CD4-positive, alpha-beta memory T cell (primary cell): ENCODE measurements at places on chromosomes 2 and 18. TPM values are rescaled to one million over a fixed set of nuclear protein-coding genes. Genes with fewer than 3 reads are reported as not detected.
A peak's percentile ranks its signal among the peaks of the same experiment; 100 is the strongest.

Gene CYP27A1
- total RNA-seq = 8.1 TPM

Gene NPC1
- 62.9 TPM for total RNA-seq

Gene TSPYL6
- total RNA-seq = not detected

Gene SLC14A1
- total RNA-seq = 2.8 TPM

Gene PPM1G
- total RNA-seq = 56.1 TPM

Gene GALNT14
- total RNA-seq = not detected

Gene RUFY4
- total RNA-seq = 0.30 TPM

Gene HOXD3
- not detected for total RNA-seq

Gene CRYBA2
- total RNA-seq = not detected

Gene SPATA3
- total RNA-seq = not detected

Gene CD226
- 94.6 TPM for total RNA-seq

Gene MC4R
- not detected for total RNA-seq

DNA sequence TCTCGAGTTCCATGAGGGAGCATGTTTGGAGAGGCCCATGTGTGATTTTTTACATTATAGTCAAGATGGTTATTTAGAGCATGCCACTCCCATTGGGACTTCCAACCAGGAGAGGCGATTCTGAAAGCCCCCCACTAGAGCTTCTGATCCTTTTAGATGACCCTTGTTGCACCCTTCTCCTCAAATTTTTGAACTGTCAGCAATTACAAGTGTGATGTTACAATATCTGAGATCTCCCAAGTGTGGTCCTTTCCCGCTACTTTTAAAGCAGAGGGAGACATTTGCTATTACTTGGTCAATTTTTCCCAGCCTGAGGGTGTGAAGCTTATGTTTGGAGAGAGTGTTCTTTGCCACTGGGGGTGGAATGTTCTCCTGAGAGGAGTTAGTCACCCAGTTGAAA is 16.7 kb upstream of the PTH2R start:
- no peak for DNase-seq

GRCh38 chr2:26757873-26758789 is 6.0 kb upstream of the SLC35F6 start:
- DNase-seq = no peak

DNA sequence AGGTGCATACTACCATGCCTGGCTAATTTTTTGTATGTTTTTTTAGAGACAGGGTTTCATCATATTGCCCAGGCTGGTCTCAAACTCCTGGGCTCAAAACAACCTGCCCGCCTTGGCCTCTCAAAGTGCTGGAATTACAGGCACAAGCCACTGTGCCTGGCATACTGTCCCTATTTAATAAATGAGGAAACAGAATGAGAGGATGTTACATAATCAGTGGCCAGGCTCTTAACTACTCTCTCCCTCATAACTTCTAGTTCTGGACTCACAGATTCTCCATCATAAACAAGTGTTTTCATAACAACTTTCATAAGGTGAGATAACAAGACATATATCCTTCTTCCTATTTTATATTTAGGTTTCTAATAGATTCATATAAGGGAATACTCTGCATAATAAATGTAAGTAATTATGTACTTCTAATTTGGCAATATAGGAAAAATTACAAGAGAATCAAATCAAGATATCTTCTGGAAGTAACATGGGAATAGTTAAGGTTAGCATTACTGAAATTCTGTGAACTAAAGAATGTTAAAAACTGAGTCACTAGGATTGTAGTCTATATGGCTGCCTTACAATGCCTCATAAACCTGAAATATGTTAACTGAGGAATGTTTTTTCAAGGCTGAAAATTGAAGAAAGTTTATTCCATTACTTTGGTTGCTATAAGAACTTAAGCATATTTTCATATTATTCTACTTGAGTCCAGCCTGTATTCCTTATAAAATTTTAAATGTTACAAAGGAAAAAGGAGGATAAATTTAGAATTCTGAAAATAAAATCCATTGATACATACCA is 71.3 kb downstream of the SLC25A12 start:
- no peak for DNase-seq

DNA sequence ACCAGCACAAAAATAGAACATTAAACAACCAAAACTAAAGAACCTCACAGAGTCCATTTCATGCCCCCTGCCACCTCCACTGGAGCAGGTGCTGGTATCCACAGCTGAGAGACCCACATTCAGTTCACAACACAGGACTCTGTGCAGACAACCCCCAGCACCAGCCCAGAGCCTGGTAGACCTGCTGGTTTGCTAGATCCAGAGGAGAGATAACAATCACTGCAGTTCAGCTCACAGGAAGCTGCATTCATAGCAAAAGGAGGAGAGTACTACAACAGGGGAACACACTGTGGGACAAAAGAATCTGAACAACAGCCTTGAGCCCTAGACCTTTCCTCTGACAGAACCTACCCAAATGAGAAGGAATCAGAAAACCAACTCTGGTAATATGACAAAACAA is 326.7 kb downstream of the METTL4 start:
- no peak for DNase-seq

GRCh38 chr2:171598713-171599319 is 76.5 kb downstream of the CYBRD1 start:
- DNase-seq = peak; percentile 60

GRCh38 chr2:172334988-172335387 is 92.4 kb upstream of the ITGA6 start:
- no peak for DNase-seq

DNA sequence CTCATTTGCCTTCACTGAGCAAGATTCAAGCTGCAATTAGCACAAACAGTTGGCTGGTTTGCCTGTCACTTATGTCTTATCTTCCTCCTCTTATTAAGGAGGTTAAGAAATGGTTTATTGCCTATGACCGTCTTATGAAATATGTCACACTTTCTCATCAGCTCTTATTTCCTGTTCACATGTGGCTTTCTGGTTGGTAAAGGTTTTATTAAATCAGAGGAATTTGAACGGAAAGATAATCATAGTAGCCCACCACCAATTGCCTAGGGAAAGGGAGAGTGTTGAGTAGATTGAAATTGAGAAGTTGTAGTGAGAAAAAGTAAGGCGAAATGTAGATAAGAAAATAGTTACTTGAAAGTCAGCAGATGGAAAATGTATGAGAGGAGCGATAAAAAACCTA is 4.2 kb upstream of the IL1R1 start:
- DNase-seq = no peak

DNA sequence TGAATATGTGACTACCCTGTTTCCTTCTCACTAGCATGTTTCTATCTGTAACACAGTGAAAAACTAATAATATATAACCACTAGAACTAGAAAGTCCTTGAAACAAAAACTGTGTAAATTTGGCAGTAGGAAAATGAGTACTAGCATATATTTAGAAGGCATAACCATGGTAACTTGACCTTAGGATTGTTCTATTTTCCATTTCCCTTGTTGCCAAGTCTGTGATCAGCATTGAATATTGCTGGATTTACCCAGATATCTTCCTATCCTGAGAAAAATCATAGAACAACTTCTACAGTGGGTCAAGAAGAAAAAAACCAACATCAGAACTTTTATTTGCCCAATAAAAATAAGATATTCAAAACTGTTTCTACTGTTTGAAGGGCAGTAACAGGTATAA is 563.9 kb upstream of the NRXN1 start:
- no peak for DNase-seq

GRCh38 chr2:202690321-202690900 is 55.6 kb downstream of the FAM117B start:
- DNase-seq = no peak

DNA sequence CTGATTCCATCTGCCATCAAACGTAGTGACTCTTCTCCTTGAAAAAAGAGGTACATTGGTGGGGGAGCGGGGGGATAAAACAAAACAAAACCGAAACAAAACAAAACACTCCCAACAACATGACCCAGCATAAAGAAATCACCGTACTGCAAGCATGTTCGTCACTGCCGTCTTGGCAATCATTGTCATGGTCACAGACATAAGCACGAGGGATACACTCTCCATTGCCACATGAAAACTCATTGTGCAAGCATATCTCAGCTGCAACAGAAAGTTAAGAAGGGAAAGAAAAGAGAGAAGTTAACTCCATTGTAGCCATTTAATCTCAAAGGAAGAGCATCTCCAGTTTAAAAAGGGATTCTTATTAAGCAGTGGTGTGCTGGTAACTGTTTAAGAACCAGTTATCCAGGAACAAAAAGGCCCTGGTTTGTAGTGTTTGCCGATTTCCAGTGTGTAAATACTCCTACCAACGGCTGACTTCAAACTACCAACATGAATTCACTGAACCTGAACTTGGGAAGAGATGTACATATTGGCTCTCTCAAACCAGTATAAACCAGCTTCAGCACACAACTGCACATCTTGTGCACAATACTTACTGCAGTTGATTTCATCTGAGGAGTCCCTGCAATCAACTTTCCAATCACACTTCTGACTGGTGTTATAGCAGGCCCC is 68.2 kb downstream of the LRP2 start:
- DNase-seq = no peak

GRCh38 chr18:56637711-56638231 is 621 bp downstream of the TXNL1 start:
- no peak for DNase-seq

- DNase-seq = no peak
Observed at GRCh38 chr2:236743039-236743920, 173.7 kb downstream of the ACKR3 start.

DNA sequence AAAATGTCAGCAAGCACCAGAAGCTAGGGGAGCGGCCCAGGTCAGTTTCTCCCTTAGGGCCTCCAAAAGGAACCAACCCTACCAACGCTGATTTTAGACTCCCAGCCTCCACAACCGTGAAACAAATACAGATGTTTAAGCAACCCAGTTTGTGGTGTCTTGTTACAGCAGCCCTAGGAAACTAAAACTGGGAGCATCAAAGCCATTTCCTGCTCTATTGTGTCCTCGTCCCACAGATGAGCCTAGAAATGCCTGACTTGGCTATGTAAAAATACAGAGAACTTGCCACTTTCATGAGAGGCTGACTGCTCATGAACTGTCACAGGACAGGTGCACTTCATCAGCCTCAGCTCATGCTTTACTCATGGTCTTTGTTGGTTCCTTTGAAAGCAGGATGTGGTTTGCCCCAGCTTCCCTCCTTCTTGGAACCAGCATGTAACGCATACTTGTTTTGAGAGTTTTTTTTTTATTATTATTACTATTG is 97.6 kb upstream of the SLC39A10 start:
- peak; percentile 90 for DNase-seq

- DNase-seq = no peak
Observed at GRCh38 chr2:2234398-2235195, 96.5 kb downstream of the MYT1L start.

DNA sequence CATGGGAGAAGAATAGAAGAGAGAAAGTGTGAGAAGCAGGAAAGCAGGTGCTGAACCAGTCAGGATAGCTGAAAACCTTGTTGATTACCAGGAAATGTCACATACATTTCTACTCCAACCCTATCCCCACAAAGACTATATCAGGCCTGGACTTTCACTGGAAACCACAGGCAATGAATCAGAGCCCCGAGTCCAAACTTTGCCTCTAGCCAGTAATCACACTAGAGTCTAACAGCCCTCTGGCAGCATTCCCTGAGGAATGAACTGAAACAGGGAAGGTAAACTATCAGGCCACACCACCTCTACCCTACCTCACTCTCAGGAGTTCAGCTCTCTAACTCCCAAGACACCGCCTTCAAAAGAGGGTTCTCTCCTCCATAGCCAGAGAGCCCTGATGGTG is 18.7 kb upstream of the IHH start:
- no peak for DNase-seq

GRCh38 chr2:120701096-120701495 is 34.6 kb upstream of the GLI2 start:
- DNase-seq = no peak

GRCh38 chr2:168639441-168639898 is 163.0 kb upstream of the NOSTRIN start:
- no peak for DNase-seq

GRCh38 chr2:183610724-183611123 is 486.5 kb downstream of the NUP35 start:
- DNase-seq = no peak

GRCh38 chr2:6977786-6978185 is 60.6 kb downstream of the RNF144A start:
- no peak for DNase-seq

GRCh38 chr2:158815166-158815565 is 20.0 kb downstream of the DAPL1 start:
- DNase-seq = no peak

GRCh38 chr18:56319953-56320352 is 318.4 kb downstream of the TXNL1 start:
- DNase-seq = no peak

GRCh38 chr2:50613161-50613560 is 418.8 kb downstream of the NRXN1 start:
- DNase-seq = no peak

DNA sequence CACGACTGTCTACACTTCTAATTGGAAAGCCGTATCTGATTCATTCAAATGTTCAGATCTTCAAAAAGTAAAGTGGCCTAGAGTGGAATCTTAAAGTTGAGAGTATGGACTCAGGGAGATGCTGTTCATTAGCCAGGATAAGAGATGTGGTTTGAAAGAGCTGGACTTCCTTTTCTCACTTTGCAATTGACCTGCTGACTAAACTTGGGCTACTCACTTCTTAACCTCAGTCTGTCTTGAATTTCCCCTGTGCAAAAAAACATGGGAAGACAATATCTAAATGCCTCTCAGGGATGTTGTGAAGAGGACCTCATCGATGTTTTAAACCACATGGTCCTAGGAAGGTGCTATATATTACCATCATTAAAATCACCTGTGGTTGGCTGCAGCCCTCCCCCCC is 64.1 kb downstream of the BCL2 start:
- DNase-seq = no peak

DNA sequence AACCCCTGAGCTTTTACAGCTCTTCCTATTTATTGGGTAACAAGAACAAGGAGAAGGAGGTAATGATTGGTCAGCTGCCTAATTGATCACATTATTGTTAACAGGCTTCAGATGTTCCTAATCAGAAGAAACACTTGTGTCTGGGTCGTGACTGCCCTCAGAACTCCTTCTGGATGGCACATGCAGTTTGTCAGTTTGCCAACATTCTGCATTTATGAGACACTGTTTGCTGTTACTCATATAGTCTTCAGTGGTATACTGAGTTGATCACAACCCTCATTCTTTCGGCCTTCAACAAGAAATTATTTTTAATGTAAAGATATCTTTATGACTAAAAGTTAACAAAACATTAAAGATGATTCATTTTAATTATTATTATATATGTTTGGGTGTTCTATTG is 95.7 kb upstream of the DOCK10 start:
- DNase-seq = no peak

- DNase-seq = no peak
Observed at GRCh38 chr2:98868548-98869271, 67.3 kb downstream of the CRACDL start.

GRCh38 chr18:21194871-21195771 is 46.9 kb upstream of the GREB1L start:
- DNase-seq = peak; percentile 22

- no peak for DNase-seq
Observed at GRCh38 chr2:69499966-69500365, 62.7 kb upstream of the NFU1 start.

- DNase-seq = no peak
Observed at GRCh38 chr2:132901661-132902060, 231.7 kb upstream of the LYPD1 start.

- no peak for DNase-seq
Observed at GRCh38 chr18:57543560-57543959, 42.9 kb downstream of the FECH start.

GRCh38 chr2:188091220-188091619 is 200.5 kb upstream of the GULP1 start:
- DNase-seq = no peak
